ENCODE measurements at places on chromosomes 6 and 20.

DNA sequence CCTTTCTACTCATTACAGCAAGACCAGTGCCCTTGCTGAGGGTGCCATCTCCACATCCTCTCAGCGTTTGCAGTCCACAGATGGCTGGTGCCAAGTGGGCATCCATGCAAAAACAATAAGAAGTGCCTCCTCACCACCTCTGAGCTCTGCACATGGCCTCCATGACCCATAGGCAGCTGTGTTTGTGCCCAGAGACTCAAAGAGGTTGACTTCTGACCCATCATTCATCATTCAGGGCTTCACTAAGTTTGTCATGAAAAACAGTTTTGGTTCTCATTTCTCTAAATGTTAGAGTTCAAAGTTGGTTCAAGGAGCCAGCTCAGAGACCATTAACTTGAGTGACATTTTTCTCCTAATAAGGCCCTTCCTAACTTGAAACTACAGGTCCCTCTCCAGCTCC, 512.6 kb upstream of the MAP3K7 start:
- DNase-seq: no peak

DNA sequence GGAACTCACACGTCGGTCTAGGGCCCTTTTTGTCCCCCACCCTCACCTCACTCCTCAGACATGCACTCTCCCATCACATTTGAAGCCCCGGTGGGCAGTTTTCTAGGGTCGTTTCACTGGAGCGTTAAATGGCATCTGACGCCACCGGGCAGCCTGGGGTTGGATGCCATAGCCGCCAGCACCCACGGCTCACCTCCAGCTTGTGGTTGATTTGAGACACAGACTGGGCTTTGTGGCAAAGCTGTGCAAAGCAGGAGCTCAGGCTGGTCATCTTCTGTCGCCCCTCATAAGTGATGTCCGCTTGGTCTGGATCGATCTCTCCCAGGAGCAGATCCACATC, 530 bp downstream of the GOPC start:
- no peak for DNase-seq

GRCh38 chr6:43887906-43888683, 118.1 kb downstream of the VEGFA start:
- DNase-seq: no peak

DNA sequence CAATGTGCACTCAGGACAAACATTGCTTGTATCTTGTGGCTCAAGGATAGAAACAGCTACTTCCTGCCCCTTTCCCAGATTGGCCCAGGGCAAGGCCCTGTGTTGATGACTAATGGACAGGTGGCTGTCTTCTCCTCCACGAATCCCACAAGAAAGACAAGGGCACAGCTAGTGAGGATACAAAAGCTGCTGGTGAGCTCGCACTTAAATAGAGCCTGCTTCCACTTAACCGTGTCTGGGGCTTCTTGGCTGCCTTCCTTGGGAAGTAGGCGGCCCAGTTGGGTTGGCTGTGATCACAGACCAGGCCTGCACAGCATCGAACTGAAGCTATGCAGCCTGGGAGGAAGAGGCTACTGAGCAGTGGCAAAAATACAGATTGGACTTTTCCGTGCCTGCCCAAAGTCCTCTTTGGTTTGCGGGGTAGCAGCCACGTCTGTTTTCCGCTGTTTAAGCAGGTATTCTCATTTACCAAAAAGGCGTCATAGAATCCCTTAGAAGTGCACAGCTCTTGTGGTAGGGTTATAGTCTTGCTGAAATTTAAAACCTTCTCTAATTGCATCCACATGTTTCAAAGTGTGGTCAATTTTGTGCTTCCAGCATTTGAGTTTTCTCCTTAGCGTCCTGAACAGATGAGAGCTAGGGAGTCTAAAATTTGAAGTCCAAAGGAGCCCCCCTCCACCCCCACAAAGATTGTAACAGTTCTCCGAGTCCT, 23.0 kb upstream of the NAA20 start:
- no peak for DNase-seq

DNA sequence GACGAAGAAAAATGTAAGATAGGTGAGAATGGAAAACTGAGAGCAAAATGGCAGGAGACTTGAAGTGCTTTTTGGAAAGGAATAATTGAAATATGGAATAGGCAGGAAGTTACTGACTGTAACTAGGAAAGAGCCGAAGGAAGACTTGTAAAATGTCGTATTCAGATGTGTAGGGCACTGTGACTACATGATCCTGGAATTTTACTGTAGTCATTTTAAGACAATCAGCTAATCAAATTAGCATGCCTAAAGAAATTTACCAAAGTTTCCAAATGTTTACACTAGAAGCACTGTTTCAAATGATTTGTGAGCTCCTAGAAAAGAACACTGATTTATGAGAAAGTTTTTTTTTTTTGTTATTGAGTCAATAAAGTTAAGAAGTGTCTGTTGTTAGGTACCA, 21.2 kb upstream of the ADIG start:
- DNase-seq: no peak

- no peak for DNase-seq
Observed at GRCh38 chr20:54004445-54004844, 65.9 kb downstream of the BCAS1 start.

- peak; percentile 6 for DNase-seq
Observed at GRCh38 chr6:11575408-11576033, 38.0 kb downstream of the TMEM170B start.

DNA sequence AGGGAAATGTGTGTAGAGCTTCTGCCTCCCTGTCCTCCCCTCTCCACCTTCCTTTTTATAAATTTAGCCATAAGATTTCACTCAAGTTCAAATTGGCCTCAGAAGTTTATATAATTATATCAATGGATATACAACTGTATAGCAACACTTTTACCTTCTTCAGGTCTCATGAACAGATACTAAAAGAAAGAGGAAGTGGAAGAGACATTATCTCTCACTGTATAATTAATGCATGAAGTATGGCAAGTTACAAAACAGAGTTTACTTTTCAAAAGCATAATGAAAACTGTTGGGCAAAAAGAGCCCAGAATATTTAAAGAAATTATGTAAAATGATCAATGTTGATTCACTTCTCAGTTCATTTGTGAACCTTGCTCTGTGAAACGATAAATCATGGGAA, 99.7 kb downstream of the PDE7B start:
- no peak for DNase-seq

DNA sequence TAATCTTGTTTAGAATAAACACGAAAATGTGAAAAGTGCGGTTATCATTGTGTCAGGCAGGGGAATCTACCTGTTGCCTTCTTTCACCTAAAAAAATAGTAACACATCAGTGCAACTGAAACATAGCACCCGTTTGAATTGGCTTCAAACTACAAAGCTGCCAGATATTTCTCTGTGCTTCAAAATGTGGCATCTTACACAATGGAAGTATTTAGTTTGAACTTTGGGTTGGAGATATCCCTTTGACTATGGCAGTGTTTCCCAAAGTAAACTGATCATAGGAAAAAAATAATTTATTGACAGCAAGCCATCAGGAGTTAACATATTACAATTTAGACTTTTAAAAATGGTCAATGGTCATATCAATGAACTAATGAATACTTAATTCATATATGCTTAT, 3.6 kb downstream of the PPP1R3G start:
- no peak for DNase-seq

DNA sequence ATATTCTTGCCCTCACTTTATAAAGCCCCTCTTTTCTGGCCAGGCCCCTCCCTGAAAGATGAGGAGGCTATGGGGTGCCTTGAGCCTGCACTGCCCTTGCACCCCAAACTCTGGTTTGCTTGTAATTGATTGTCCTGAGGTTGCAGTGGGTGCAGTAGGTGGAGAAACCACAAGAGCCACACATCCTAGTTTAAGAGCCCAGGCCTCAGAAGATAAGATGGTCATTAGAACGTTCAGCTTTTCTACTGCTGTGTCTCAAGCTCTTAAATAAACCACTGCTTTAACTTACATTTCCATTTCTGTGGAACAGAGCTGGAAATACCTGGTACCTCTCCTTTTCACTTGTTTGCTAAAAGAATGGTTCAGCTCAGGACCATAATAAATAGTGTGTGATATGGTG, 9.0 kb downstream of the MRAP2 start:
- DNase-seq: no peak

DNA sequence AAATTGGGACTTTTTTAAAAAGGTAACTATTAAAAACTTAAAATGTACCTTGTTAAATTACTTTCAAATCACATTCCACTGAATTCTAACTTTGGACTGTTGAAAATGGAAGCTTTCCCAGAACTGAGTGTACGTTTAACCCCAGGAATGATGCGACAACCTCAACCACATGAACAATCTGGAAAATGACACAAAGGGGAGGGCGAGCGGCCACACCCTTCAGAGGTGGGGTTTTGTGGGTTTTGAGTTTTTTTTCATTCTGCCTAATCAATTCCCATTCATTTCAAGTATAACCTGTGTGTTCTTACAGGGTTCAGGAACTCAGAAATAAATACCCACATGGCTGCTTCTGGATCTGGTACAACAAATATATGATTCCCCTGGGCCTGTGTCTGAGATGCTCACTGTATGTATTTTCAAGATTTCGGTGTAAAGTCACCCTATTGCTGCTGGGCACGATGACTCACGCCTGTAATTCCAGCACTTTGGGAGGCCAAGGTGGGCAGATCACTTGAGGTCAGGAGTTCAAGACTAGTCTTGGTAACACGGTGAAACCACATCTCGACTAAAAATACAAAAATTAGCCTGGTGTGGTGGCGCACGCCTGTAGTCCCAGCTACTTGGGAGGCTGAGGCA, 21.6 kb downstream of the CNKSR3 start:
- no peak for DNase-seq

- no peak for DNase-seq
Observed at GRCh38 chr6:159037756-159038290, 7.0 kb downstream of the TAGAP start.

DNA sequence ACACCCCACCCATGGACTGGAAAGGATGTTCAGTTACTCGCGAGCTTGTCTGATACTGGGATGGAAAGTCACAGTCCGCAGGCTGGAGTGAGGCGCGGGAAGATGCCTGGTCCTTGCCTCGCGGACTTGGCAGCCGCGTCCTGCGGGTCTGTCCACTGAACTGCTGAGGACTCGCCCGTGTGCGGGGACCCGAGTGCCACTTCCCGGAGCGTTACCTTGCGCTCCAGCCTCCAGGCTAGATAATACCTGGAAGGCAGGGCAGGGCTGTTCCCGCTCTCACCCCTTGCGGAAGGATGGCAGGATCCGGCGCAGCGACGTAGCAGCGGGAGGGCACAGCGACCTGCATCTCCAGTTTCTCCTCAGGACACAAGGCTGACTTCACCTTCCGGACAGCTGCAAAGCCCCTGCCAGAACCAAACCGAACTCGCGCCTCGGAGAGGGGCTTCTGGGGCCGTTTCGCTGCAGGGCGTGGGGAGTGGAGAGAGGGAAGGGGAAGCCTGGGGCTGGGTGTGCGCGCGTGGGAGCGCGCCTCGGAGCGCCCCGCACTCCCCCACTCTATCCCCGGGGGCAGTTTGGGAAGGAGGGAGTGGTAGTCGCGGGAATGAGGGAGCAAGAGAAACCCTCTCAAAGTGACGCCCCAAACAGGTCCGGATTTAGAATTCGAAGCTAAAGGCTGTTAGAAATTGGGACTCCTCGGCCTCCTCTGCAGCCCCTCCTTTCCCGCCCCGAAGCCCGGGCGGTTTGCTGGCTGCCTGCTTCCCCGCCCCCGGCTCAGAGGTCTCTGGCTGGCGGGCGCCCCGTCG, at the start of gene KCNQ5:
Gene KCNQ5, plus strand, starts transcription at position 774 of the 803 bp plus-strand sequence.
- DNase-seq: no peak

DNA sequence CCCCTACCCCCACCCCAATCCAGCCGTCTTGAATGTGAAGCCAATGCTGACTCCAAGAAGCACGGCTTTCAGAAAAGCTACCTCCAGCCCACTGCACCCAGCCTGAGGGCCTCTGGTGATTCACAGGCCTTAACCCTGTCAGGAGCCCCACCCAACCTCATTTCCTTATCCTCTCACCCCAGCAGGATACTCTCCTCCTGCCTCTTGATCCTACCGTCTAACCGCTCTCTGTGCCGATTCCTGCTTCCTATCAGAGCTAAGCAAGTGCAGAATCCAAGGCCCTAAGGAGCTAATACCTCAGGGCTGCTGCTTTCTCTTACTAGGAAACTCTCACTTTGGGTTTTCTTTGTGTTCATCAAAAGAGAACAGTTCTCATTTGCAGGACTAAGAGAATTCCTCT, 47.2 kb downstream of the TRERF1 start:
- no peak for DNase-seq

GRCh38 chr6:27847706-27848105, 64.5 kb downstream of the OR2B2 start:
- DNase-seq: no peak

DNA sequence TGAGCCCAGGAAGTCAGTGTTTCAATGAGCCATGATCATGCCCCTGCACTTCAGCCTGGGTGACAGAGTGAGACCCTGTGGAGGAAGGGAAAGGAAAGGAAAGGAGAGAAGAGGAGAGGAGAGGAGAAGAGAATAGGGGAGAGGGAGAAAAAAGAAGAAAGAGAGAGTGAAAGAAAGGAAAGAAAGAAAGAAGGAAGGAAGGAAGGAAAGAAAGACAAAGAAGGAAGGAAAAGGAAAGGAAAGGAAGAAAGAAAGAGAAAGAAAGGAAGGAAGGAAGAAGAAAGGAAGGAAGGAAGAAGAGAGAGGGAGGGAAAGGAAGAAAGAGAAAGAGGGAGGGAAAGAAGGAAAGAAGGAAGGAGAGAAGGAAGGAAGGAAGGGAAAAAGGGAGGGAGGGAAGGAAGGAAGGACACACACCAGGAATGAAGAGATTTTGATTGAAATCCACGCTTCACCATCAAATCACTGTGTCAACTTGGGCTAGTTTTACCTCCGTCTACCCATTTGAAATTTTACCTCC, 14.3 kb downstream of the WFDC8 start:
- DNase-seq: no peak

All from activated gamma-delta T cell treated with anti-CD3 and anti-CD28 coated beads, Interleukin-2, amount 50 U/mL, for 16 hours (primary cell).